Liver (tissue), 10 donors: ENCODE measurements at places on chromosomes 16 and 17. TPM values are rescaled to one million over a fixed set of nuclear protein-coding genes. Genes with fewer than 3 reads are reported as not detected.

The ANKS3 gene
- 14.0 TPM for total RNA-seq

The ST6GALNAC2 gene
- total RNA-seq = 2.6 TPM

The POLR3E gene
- 42.9 TPM for total RNA-seq

DNA sequence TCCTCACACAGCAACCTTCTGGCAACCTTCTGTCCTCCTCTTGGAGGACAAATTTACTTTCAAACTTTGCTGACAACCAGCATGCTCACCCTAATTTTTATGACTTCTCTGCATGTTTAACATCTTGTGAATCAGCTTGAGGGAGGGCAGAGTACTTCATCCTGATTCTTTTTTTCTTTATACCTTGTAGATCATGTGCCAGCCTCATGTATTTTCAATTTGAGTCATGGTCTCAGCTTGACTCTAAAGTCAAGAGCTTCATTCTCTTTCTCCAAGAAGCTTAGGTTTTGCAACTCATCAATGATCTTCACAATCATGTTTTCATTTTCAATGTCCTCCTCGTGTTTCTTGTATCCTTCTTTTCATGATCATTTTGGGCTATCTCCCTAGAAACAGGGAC is 3.6 kb upstream of the KRTAP9-7 start:
- H3K27ac ChIP-seq = no peak overlapping the region
- no peak for DNase-seq
- no peak overlapping the region for H3K4me3 ChIP-seq
- H3K27me3 ChIP-seq = no peaks in the 10 kb centered on the region
- H3K36me3 ChIP-seq = no peaks in the 10 kb centered on the region
- H3K4me1 ChIP-seq = no peaks in the 10 kb centered on the region

The METRN gene
- 5.9 TPM for total RNA-seq
